ENCODE measurements at places on chromosomes 3 and 15. TPM values are rescaled to one million over a fixed set of nuclear protein-coding genes. Genes with fewer than 3 reads are reported as not detected.

Gene CNBP
- polyA plus RNA-seq, result 270 TPM

Gene GALNT15
- 23.6 TPM for polyA plus RNA-seq

DNA sequence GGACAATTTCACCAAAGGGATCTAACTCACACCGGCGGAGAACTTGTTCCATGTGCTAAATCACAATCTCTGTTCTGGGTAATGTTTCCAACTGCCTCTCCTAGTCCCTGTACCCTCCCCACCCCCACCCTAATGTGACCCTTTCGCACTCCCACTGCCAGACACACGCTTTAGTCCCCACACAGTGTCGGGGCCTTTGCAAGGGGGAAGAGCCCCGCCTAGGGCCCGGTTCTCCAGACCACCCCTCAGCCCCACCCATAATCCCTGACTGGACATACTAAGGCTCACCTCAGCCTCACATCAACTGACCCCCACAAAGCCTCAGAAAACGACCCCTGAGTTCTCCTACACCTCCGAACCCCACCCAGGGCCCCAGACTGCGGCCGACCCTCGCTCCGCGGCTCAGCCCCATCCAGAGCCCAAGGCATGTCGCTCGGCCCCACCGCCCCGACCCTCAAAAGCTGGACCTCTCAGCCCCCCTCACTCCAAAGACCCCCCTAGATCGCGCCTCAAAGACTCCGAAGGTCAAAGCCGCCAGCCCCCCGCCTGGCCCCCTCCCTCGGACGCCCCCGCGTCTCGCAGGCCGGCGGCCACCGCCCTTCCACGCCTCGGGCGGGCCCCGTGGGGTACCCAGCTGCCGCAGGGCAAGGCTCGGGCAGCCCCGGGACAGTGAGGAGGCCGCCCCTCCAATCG is 72.0 kb upstream of the MAP4 start:
- no peak for DNase-seq

DNA sequence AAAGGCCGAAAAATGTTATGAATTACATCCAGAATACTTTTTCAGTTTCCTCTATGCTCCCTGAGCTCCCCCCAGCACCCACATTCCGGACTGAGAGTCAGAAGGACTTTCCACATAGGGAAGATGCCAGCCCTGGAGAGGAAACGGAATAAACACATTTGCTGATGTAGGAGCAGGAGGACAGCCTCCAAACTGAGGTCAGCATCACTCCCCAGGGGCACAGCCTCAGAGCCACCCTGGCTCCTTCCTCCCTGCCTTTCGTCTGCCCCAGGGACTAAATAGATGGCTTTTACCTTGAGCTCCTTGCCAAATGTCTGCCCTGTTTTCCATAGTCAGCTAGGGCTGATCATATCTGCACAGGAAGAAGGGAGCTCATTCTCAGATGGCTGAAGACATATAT is 22.6 kb upstream of the SLCO2A1 start:
- DNase-seq, result no peak

DNA sequence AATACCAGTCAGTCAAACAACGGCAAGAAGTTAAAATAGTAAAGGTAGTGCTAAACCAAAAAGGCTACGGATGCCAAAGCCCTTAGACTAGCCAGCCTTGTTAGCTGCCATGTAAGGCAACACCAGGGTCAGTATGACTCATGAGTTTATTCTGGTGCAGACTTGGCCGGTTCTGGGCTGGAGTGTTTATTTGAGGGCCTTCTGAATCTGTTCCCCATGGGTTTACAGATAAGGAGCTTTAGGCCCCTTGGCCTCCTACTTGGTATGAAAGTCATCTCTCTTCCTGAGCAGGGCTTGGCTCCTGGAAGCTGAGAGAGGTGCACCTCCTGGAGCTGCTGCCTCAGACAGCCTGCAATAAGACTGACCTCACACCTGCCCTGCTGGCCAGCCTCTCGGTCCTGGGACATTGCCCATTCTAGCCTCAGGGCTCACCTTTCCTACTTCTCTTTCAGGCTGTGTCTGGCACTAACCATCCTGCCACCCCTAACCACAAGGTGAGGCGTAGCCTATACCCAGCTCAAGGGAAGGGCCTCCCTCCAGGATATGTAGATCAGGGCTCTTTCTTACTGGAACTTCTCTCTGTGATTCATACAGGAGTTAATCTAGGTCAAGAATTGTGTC is 10.4 kb upstream of the RTP1 start:
- no peak for DNase-seq

- DNase-seq, result no peak
These were observed 64.1 kb downstream of the WDR72 start for GRCh38 chr15:53695365-53695764.

DNA sequence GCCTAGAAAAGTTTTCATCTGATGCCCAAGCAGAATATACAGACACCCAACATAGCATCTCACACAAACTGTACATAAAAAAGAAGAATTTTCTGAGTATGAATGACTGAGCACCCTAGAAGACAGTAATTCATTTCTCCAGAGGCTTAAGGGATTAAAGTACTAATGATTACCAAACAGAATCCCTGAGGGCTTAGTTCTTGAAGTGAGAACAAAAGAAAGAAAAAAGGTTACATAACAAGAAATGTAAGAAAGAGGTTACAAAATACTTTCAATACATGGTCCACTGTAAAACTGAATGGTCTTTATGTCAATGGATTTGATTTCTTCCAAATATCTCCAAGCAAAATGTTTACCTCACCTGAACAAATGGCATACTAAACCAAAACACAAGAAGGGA is 9.1 kb upstream of the NEK10 start:
- no peak for DNase-seq

DNA sequence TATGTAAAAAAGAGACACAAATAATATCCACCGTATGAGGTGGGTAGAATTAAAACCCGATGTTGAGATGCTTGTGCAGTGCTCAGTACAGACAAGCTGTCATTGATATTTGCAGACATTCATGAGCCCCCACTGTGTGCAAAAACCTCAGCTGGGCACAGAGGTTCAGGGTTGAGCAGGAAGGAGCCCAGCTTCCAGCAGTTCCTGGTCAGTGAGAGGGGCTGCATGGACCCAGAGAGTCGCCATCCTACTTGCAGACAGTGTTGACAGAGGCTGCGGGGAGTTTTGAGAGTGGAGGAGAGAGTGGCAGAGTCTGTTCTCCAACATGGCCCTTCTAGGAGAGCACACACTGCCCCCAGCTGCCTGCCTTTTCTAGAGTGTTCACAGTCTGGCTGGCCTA is 6.1 kb upstream of the LTF start:
- DNase-seq, result no peak
